ENCODE measurements at places on chromosomes 13 and 19.

DNA sequence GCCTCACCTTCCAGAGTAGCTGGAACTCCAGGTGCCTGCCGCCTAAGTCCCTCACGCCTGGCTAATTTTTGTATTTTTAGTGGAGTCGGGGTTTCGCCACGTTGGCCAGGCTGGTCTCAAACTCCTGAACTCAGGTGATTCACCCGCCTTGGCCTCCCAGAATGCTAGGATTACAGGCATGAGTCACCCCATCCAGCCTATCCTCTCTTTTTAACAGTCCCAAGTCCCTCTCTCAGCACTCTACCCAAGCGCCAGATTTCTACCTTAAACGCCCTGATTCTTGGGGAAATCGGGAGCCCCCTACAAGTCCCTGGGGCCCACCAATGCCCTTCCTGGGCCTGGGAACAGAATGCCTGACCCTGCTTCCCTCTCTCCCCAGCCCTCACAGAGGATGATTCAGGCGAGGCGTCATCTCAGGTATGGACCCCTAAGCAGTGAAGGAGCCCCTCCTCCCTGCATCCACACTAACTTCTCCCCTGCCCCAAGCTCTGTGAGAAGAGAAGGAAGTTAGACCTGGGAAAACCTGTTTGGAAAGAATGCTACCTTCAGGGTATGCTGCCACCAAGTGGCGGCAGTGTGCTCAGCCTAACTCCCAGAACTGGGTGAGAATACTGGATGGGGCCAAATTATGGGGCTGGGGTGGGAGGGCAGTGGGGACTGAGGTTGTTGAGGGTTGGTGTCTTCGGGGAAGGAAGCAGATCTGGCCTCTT, 20.8 kb upstream of the EBI3 start:
- DNase-seq = no peak

- no peak for DNase-seq
These were observed 63.5 kb downstream of the SIAH3 start for GRCh38 chr13:45788011-45788410.

DNA sequence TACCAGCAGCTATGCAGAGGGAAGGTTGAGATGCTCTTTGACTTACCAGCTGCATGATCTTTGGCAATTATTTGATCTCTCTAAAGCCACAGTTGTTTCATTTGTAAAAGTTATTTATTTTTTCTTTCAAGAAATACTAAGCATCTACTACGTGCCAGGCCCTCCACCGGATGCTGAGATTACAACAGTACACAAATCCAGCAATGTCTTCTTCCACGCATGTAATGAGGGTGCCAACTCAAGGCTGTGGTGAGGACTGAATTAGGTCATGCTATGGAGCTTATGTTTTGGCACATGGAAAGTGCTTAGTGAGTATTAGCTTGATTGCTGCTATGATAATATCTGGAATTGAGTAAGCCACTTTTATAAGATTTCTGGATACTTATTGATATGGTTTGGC, 358.2 kb downstream of the IRS2 start:
- DNase-seq = no peak

GRCh38 chr13:26961890-26962615, 201.5 kb upstream of the GPR12 start:
- no peak for DNase-seq

DNA sequence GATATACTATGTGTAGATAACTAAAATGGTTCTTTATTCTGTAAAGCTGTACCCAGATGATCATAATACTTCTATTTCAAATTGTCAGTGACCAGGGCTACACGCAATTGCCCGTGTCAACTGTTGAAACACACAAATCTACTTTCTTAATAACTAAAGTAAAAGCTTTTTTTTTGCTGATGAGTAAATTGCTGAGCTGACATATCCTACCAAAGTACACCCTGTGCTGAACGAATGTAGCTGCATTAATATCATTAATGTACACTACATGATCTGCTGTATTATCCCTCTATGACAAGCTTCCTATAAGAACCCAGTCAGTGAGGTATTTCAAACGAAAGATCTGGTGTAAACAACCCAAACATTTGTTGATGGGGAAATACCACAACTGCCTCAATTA, 827.2 kb upstream of the ATXN8OS start:
- no peak for DNase-seq

DNA sequence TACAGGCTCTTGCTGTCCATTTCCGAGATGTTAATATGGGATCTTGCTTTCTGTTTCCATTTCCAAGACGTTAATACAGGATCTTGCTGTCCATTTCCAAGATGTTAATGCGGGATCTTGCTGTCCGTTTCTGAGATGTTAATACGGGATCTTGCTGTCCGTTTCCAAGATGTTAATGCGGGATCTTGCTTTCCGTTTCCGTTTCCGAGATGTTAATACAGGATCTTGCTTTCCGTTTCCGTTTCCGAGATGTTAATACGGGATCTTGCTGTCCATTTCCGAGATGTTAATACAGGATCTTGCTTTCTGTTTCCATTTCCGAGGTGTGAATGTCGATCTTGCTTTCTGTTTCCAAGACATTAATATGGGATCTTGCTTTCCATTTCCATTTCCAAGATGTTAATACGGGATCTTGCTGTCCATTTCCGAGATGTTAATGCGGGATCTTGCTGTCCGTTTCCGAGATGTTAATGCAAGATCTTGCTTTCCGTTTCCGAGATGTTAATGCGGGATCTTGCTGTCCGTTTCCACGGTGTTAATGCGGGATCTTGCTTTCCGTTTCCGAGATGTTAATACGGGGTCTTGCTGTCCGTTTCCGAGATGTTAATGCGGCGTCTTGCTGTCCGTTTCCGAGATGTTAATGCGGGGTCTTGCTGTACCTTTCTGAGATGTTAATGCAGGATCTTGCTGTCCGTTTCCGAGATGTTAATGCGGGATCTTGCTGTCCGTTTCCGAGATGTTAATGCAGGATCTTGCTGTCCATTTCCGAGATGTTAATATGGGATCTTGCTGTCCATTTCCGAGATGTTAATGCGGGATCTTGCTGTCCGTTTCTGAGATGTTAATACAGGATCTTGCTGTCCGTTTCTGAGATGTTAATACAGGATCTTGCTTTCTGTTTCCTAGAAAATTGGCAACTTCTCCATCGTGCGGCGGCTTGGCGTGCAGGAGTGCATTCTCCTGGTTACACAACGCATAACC, 38.3 kb downstream of the PEX11G start:
- no peak for DNase-seq

DNA sequence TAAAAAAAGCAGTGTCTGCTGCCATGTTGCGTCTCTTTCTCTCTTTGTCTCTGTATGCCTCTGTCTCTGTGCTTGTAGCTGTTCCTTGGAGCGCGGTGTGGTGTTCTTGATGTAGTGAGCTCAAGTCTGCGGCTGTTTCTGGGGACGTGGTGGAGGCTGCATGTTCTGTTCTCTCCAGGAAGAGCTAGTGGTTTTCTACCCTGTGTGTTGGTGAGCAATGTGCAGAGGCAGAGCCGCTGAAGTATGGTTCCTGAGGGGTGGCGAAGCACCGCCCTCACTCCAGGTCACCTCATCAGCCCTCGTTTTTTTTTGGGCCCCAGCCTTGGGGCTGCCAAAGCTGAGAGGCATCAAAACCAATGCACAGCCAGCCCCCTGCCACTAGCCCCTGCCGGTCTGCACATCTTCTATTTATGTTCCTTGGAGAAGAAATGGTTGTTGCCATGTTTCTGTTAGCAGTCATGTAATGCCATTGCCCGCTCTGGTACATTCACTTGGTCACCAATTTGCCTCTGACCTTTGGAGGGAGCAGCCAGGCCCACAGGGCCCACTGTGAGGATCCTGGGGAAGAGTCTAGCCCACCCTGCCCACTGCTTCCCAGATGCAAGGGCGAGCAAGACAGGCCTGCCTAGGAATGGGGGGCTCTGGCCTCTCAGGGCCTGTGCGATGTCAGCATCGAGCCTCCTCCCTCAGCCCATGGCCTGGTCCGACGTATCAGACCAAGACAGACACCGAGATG, 7.2 kb downstream of the HNRNPL start:
- peak; percentile 51 for DNase-seq

DNA sequence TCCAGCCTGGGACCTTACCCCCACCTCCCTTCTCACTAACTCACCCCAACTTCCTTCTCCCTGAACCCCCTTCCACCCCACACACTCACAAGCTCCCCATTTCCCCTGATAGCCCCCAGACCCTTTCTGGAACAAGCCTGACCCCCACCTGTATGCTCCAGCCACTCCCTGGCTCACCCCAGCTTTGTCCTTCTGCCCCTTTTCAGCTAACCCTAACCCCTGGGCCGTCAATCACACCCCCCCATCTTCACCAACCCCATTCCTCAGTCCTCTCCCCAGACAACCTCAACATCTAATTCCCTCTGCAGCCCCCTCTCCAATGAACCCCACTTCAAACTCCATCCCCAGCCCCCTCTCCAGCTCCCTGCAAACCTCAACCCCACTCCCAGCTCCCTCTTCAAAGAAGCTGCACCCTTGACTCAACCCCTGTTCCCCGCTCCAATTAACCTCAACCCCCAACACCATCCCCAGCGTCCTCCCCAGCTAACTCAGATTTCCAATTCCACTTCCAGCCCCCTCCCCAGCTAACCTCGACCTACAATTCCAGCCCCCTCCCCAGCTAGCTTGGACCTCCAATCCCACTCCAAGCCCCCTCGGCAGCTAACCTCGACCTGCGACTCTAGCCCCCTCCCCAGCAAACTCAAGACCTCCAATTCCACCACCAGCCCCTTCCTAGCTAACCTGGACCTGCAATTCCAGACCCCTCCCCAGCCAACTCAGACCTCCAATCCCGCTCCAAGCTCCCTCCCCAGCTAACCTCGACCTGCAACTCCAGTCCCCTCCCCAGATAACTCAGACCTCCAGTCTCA, 929 bp downstream of the GNG7 start:
- no peak for DNase-seq

DNA sequence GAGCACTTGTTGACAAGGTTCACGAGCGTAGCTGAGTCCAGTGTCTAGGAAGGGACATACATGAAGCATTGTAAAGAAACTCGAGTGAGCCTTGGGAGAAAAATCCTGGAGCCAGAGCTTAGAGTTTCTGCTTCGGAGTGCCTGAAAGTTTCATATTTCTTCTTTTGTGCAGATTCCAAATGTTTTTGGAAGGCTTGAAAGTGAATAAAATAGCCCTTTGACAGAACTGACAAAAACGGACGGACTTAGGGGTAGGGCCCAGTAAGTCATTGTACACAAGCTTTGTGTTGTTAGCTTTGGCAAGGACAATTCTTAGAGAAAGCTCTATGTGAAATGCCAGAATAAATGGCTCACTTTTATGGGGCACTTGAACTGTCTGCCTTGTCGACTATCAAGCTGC, 2.8 kb downstream of the RNF113B start:
- no peak for DNase-seq

DNA sequence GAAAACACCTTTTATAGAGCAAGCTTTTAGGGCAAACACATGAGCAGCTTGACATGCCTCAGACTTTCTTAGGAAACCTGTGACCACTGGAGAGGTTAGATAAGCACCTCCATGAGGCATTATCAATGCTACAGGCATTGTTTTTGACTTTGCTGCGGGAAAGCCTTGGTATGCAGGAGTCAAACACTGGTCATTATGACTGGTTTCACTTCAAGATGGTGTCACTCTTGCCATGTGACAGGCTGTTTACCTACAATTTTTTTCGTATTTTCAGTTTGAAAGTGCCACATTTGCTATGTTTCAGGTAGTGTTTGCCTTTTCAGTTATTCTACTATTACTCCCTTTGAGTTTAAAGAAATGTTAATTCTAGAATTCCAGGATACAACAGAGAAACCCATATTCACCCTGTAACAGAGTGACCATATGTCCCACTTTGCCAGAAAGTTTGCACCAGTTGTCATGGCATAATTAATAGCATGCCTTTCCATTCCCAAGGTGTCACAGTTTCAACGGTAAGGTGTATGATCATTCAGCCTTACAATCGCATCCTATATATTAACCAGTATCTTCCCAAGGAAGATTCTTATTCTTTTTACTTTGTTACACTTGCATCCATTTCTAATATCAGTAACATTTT, 33.0 kb downstream of the USP12 start:
- no peak for DNase-seq

GRCh38 chr13:70769817-70770216, 661.6 kb upstream of the KLHL1 start:
- DNase-seq = no peak

GRCh38 chr19:41848666-41849065, 3.8 kb downstream of the DMRTC2 start:
- DNase-seq = no peak

GRCh38 chr13:94433055-94433961, 46.2 kb downstream of the DCT start:
- DNase-seq = no peak

GRCh38 chr13:35480346-35480745, 3.9 kb upstream of the MAB21L1 start:
- no peak for DNase-seq

GRCh38 chr19:30608471-30608870, 236.3 kb downstream of the ZNF536 start:
- DNase-seq = no peak

- no peak for DNase-seq
These were observed 774.8 kb downstream of the GPC5 start for GRCh38 chr13:92173254-92173653.

- DNase-seq = no peak
These were observed 318.3 kb downstream of the NDFIP2 start for GRCh38 chr13:79799059-79799867.

DNA sequence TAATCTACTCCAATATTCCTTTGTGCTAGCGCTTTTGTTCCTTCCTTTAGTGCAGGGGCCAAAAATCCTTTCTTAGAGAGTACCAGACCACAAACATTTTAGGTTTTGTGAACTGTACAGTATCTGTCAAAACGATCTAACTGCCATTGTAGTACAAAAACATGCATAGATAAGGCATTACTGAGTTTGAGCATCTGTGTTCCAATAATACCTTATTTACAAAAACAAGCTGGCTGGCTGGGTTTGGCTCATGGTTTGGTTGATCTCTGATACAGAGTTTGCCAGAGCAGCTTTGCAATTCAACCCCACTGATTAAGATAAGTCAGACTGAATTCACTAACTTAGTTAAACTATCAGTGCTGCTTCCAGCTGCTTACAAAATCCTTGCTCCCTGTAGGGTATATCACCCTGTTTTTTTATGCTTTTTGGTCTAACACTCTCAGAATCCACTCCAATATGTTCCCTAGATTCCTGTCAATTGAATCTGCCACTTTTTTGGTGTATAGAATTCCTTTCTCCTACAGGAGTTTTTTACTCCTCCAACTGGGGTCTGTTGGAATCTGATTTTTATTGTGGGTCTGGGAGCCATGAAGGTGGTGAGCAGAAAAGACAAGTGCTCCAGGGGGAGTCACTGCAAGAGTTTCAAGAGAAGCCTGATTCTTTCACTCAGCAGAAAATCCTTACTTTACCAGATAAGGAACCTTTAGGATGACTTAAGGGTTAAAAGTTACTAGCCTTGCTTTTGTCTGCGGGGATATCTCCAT, 1399.4 kb downstream of the EFNB2 start:
- no peak for DNase-seq
